Thymus (tissue), 14 donors: ENCODE measurements at places on chromosomes 3 and 15. TPM values are rescaled to one million over a fixed set of nuclear protein-coding genes. Genes with fewer than 3 reads are reported as not detected.

GRCh38 chr3:69752241-69752640, 13.0 kb downstream of the MITF start:
- no peak for DNase-seq

DNA sequence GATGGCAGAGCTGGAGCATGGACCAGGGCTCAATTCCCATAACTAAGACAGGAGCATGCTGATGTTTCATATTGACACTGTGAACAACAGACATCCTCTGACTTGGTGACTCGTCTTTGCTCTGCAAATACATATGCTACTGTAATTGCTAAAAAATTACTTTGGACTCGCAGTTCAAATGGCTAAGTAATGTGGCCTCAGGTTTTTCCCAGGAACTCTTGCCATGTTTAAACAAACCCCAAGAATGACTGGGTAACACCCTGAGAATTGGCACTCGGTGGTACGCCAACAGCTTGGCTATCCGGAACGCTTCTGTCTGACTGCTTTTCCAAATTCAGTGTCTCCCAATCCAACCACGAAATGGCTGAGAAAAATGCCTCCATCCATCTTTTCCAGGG, 456.7 kb upstream of the THBS1 start:
- DNase-seq, result no peak

The ROBO2 gene
- 9.3 TPM for total RNA-seq

The MCF2L2 gene
- total RNA-seq, result 1.1 TPM

The STIMATE gene
- 9.2 TPM for total RNA-seq

The SERP1 gene
- 77.8 TPM for total RNA-seq

GRCh38 chr3:197525706-197526105, 30.1 kb downstream of the BDH1 start:
- DNase-seq, result no peak

GRCh38 chr3:53168175-53168923, 7.3 kb downstream of the PRKCD start:
- no peak for DNase-seq

DNA sequence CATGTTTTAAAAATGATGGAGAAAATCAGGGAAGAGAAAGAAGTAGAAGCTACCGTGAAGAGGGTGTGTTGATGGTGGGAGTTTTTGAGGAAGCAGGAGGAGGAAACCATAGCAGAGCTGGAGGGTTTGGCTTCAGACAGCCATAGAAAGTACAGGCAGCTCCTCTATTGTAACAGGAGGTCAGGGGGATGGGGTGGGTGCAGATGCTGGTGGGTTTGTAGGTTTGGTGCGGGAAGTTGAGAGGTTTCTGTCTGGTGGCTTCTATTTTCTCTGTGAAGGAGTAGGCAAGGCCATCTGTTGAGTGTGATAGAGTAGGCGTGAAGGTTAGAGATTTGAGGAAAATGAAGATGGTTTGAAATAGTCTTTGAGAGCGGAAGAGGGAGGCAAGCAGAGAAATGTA, 97.7 kb upstream of the TBC1D5 start:
- no peak for DNase-seq

DNA sequence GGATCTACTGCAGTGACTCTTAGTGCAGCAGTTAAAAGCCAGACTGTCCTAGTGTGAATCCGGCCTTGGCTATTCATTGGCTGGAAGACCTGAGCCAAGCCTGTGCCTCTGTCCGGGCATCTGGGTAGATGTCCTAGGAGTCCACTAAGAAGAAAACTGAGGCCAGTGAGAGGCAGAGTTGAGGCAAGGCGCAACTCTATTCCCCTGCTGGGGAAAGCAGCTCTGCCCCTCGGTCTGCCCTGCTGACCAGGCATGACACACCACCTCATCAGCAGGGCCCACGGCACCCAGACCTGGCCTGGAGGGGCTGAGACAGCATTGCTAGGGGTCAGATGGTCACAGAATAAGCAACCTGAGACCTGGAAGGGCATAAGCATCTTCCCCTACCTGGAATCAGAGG, 46.7 kb upstream of the ABHD2 start:
- no peak for DNase-seq

- no peak for DNase-seq
Measured at GRCh38 chr3:183386651-183387050, 41.8 kb downstream of the MCF2L2 start.

DNA sequence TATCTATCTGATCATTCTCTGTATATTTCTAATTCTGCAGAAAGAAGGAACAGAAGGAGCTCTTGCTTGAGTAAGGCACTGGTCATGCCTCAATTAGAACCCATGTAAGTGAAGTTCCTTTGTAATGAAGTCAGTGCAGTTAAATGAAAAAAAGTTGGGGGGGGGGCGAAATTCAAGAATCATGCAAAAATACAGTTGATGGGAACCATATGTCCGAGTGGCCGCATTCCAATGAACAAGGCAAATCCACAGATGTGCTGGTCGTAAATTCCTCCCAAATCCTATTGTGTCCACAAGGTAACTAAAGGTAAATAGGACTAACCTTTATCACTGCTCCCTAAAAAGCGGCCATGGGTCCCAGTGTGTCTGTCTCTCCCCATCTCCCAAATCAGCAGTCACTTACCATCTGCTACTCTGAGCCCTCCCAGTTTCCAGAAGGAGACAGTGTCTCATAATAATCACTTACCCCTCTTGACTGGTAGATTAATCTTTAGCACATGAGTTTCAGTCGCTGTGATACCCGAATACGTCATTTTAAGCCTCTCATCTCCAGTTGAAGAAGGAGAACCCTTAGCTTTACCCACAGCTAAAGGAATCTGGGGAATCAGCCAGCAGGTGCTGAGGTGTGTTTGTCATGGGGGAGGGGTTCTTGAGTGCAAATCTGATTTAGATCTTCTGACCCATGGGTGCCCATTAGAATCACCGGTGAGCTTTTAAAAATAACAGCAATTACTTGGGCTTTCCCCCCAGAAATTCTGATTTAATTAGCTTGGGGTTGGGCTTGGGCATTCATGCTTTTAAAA, 56.3 kb upstream of the EPHB3 start:
- DNase-seq, result no peak

DNA sequence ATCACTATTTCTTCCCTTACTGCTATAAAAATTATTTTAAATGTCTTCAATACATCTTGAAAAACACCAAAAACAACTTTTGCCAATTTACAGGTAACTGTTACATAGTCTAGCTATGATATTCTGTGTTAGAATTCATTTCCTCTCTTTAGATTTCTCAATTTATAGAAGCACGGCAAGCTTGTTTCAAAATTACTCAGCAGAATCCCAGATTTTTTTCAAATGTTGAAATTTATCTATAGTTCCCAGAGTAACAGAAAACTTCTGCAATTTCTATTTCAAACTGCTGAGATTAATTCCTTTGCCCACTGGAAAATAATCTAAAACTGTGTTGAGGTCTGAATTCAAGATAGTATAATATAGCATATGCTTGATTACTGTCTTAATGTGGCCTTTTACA, 41.2 kb downstream of the CCPG1 start:
- DNase-seq, result no peak

DNA sequence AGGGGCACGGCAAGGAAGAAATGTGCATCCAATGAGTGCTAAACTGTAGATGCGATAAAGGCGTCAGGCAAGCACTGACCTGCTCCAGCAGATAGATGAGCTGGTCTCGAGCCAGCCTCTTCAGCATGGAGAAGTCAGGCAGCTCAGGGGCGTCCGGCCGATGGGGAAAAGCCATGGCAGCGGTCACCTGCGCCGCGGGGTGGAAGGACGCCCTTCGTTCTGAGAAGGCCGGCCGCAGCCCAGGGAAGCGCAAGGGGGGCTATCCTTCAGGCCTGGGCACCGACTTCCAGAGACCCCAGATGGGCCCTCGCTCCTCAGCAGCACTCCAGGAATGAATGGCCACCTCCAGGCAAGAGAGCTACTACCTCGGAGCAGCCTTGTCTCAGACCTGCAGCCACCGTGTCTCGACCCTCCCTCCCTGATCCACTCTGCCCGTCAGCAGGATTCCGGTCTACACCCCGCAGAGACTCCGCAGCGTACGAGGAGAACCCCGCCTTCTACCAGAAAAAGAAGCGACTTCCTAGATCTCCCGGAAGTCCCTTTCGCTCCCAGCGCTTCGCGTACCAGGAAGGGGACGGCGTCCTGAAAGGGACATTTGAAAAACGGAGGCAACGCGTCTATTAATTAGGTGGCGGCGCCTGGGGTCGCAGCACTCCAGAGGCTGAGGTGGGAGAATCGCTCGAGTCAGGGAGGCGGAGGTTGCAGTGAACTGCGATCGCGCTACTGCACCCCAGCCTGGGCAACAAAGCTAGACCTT, at the start of gene VPS33B:
Gene VPS33B, minus strand, starts transcription at position 520 of the 757 bp plus-strand sequence. Its CDS starts 345 bp downstream, at position 175.
- DNase-seq, result peak; percentile 65

DNA sequence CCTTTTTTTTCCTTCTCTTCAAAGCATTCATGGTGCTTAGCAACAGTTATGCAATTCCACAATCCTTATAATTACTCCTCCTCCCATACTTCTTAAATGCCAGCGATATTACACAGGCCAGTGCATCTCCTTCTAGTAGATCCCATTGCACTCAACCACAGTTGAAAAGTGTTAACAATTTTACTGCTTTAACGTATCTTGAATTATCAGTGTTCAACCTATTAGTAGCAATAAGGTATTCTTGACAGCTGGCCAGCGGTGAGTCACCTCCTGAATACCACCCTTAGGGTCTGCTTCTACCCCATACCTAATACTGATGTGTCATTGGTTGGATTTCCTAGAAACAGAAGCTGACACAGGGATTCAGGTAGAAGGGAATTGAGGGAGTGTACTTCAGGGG, 24.0 kb upstream of the TEX9 start:
- no peak for DNase-seq

DNA sequence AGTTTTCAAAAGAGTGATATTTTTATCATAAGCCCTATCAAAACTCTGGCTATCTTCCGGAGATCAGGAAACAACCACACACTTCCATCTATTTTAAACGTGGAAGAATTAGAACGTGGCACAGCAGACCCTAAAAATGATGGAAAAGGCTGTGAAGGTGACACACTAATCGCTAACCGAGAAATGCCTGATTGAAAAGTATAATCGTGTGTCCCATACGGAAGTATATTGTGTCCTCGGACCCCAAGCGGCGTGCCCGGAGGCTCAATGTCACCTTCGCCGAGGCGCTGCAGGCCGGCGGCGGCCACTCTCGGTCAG, 642 bp downstream of the COX5A start:
- DNase-seq, result no peak

The SYNM gene
- 3.4 TPM for total RNA-seq

DNA sequence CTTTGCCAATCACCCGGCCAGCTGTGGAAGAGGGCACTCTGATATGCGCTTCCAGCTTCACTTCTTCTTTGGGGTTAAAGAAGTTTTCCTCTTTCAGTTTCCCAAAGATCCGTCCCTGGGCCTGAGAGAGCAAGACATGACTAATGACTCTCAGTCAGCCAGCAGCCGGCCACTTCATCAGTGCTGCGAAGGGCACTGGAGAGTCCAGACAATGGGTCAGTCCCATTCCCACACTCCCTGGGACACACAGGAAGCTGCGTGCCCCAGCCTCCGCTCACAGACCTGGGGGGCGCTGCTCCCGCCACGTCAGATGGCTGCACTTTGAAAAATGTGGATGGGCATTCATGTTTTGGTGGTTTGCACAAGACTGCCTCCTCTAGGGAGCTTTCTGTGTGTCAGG, 63.3 kb downstream of the SENP2 start:
- DNase-seq, result no peak

- DNase-seq, result no peak
Measured at GRCh38 chr3:189631409-189631808, 220 bp downstream of the TP63 start.

GRCh38 chr15:38660738-38661137, 96.1 kb upstream of the RASGRP1 start:
- DNase-seq, result no peak

The TRPM1 gene
- total RNA-seq, result 0.09 TPM

- no peak for DNase-seq
Measured at GRCh38 chr3:43968465-43968864, 273.2 kb upstream of the TOPAZ1 start.

The SLC15A2 gene
- total RNA-seq, result 1.0 TPM
